ENCODE measurements at places on chromosomes 12 and 14.

DNA sequence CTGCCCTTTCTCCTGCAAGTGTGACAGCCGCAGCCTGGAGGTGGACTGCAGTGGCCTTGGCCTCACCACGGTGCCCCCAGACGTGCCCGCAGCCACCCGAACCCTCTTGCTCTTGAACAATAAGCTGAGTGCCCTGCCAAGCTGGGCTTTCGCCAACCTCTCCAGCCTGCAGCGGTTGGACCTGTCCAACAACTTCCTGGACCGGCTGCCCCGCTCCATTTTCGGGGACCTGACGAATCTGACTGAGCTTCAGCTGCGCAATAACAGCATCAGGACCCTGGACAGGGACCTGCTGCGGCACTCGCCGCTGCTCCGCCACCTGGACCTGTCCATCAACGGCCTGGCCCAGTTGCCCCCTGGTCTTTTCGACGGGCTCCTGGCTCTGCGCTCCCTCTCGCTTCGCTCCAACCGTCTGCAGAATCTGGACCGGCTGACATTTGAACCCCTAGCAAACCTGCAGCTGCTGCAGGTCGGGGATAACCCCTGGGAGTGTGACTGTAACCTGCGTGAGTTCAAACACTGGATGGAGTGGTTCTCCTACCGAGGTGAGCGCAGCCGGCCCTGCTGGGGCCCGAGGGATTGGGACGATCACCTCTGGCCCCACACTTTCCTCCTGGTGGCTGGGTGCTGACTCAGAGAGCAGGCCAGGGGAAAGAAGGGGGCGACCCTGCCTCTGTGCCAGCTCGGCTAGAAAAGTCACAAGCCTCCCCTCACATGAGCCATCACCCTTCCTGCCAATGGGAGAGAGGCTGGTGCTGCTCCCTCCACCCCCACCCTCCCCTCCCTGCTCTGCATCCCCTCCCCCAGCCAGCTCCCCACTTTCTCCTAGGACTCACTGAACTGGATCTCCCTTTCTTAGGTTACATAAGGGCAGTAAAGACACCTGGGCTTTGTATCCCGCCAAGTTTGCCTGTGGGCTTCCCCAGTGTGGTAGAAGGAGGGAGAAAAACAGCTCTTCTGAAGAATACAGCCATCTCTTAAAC lies 10.9 kb downstream of the LRTM2 start:
- DNase-seq, result no peak

DNA sequence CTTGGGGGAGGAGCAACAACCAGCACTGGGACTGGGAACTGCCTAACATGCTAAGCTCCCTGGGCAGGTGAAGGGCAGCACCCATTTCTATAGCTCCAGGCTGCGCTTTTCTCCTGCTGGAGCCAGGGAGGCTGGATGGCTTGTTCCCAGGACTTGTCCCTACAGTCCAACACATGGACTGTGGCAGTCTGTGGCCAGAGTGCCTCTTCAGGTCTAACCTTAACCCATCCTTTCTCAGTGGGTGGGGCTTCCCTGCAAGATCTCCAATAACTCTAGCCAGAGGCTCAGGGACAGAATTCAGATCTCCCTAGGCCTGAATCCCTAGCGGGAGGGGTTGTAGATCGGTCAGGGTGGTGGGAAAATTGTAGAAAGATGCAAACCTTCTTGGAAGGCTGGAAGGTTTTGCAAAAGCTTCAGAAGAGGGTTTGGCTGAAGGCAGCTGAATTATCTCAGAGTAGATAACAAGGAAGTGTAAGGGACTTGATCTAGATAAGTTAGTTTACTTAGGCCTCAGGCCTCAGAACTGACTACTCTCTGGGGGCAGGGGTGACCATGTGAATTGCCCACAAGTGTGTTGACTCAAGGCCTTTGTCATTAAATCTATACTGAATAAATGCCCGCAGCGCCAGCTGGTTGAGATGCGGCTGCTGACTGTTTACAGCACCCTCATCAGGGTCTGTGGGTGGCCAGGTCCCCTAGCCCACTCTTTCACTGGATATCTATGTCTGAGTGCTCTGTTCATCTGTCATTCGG lies 60.7 kb downstream of the SSPN start:
- no peak for DNase-seq

- no peak for DNase-seq
These were observed 47.3 kb upstream of the PAWR start for GRCh38 chr12:79737875-79738718.

- DNase-seq, result no peak
These were observed 4.7 kb downstream of the MGP start for GRCh38 chr12:14880890-14881453.

- no peak for DNase-seq
These were observed 76.4 kb upstream of the CCDC60 start for GRCh38 chr12:119258149-119258548.

DNA sequence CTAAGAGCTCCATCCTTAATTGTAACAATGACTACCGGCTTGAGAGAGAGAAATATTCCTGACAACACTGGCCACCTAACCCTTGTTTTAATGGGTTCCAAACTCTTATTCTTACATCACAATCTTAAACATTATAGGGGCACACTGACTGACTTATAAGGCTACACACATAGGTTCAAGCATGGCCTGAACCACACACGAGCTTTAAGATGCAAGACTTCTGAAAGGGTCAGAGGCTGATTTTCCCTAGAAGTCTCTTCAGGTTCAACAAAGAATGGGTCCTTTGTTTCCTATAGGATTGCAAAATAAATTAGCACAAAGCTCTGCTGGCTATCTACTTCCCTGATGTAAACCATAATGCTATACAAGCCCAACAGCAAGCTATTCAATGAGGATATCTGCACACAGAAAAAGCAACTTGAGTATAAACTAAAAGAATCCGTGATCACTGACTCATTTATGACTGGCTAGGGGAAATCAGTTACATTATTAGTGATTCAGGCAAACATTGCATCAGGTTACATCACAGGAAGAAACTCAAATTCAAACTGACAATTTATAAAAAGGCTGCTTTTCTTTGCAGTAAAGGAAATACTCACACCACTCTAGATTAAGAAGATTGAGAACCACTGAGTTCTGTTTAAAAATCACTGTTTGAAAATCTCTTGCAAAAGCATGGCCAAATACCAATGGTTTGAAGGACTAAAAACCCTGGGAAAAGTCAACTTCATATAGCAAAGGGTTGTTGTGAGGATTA lies 8.5 kb downstream of the BTG1 start:
- no peak for DNase-seq

DNA sequence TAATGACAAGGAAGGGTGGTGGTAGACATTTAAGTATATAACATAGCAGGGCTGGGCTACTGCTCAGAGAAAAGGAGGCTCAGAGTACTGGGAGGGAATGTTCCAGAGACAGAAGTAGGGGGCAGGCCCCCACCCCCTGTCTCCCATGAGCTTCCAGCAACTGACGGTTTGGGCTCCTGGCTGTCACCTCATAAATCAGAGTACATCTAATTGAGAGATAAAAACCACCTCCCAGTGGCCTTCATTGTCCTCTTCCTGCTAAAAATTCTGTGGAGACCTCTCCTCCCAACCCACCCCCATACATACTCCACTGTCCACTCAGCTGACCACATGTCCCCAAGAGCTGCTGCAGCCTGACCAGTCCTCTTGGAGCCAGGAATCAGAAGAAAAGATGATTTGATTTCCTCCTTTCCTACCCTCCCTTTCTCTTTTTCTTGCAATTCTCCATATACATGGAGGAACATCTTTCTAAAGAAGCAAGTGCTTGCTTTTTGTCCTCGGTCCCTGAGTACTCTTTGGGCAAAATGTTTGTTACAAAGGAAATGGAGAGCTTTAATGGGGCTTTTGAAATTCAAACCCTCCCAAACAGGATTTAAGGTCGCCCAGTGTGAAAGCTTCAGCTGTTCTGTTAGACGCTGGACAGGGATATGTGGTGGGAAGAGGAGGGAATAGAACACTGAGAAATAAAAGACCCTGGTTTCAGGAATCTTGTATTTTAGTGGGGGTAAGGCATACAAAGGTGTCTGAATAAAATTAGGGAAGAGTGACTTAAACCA lies 16.4 kb upstream of the KCNA5 start:
- no peak for DNase-seq

DNA sequence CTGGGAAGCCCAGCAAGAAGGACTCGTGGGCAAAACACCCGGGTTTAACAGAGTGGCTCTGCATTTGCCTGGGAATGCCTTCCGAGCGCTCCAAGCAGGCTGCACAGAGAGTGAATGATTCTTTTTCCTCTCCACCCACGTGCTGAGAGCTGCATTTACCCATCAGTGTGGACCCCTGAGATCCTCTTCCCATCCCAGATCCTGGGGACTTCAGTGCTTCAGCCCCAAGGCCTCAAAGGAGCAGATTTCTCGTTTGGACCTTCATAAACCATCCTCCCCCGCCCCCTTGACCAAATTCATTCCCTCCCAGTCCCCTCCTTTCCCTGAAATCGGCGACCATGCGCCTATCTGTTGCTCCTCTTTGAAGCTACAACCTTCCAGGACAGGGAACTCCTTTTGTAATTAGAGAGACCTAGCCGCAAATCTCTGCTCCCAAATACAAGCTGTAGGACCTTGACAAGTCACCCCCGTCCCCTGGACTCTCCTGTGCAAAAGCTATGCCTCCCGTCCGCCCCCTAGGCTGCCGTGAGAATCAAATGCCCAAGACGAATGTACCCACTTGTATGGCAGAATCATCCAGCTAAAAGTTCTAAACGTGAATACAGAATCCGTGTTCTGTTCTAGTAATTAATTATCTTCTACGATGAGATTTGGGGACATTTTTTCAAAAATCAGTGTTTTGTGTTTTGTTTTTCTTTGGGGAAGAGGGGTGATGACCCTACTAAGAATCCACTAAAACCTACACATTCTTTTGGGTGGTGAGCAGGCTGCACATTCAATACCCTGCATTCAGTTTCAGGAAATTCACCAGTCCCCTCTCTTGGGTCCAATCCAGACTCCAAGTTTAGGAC lies 8.8 kb downstream of the TBX5 start:
- no peak for DNase-seq

- DNase-seq, result no peak
These were observed 99.3 kb upstream of the GPHB5 start for GRCh38 chr14:63418020-63418419.

GRCh38 chr14:105335735-105336476 lies 21.4 kb downstream of the PACS2 start:
- DNase-seq, result no peak

- DNase-seq, result no peak
These were observed 39.6 kb downstream of the BICD1 start for GRCh38 chr12:32146074-32146873.

Data from stimulated activated CD8-positive, alpha-beta memory T cell treated with anti-CD3 and anti-CD28 coated beads, Interleukin-4, amount 100 ng/mL, for 1 hour (primary cell).